Caco-2 (cell line): ENCODE measurements at places on chromosomes 7 and 10. TPM values are rescaled to one million over a fixed set of nuclear protein-coding genes. Genes with fewer than 3 reads are reported as not detected.

Gene SLC16A9
- total RNA-seq, result 0.26 and 0.45 TPM in 2 replicates

Gene NRAP
- total RNA-seq, result 0.05 and 0.09 TPM in 2 replicates

Gene ANKRD61
- 0.32 TPM in 1 of 2 replicates, not detected in the other for total RNA-seq

Gene FOXI2
- not detected in 2 replicates for total RNA-seq

- no peak for DNase-seq
Measured at GRCh38 chr7:50449501-50449880, 659 bp downstream of the FIGNL1 start.

GRCh38 chr10:48672596-48673265 is 11.9 kb upstream of the WDFY4 start:
- no peak for DNase-seq

DNA sequence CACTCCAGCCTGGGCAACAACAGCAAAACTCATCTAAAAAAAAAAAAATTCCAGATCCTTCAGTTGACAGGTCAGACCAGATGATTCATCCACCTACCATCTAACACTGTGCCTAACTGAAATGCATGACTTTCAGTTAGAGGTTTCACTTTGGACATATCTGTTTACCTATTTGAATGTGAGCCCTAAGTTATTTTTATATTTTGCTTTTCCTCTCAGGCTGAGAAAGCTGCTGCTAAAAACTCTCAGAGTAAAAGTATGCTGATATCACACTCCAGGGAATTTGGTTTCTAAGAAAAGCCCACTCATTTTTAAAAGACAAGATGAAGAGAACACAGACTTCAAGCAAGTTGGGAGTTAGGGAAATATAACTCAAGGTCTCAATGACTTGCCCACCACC is 126.0 kb downstream of the SGMS1 start:
- DNase-seq, result no peak

GRCh38 chr7:23615331-23615730 is 18.1 kb downstream of the CCDC126 start:
- no peak for DNase-seq

DNA sequence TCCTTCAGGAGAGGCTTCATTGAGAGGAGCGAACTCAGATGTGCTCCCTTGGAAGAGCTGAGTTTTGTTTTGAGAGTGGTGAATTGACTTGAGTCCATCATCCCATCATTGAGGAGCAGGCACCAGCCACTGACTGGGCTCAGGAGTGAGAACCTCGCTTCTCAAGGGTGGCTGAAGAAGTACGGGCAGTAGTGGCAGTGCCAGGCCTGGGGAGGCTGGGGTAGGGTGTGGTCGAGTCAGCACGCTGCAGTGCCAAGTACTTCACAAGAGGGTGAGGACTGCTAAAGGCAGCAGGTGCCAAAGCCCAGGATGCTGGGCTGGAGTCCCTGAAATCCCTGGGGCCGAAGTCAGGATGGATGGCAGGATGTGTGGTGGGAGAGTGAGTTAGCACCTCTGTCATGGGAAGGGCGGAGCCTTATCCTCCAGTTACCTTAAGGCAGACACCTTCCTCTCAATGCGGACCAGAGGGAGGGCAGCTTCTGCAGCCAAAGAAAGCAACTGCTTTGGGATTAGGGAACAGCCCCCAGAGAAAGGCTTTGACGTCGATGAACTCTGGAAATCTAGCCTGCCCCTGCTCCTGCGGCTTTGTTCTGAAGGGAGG is 210.3 kb downstream of the CAMK1D start:
- DNase-seq, result no peak

GRCh38 chr7:75711656-75712514 is 26.9 kb downstream of the HIP1 start:
- DNase-seq, result no peak

- DNase-seq, result no peak
Measured at GRCh38 chr7:126185959-126186580, 1066.7 kb downstream of the GRM8 start.

GRCh38 chr7:91520645-91521044 is 256.4 kb downstream of the FZD1 start:
- DNase-seq, result no peak
